OCI-LY7 (cell line): ENCODE measurements at places on chromosomes 1 and 21. TPM values are rescaled to one million over a fixed set of nuclear protein-coding genes. Genes with fewer than 3 reads are reported as not detected.

The CSMD2 gene
- not detected in 2 replicates for total RNA-seq

The OR10J1 gene
- total RNA-seq = not detected in 2 replicates

The F5 gene
- total RNA-seq = not detected in 2 replicates

DNA sequence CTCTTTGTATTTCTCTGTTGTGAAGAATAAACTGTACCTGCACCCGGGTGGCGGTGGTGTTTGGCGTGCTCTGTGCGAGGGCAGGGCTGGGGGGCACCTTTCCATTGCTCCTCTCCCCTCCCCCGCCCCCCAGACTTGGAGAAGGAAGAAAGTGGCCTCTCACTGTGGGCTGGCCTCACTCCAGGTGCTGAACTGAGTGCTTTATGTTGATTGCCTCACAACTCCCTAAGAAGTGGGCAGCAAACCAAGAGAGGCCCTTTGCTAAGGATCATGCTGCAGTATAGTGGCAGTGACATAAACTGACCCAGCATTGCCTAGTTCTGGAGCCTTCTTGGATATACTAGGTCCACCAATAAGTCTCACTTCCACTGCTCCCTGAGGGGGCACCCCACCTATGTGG, 20.2 kb downstream of the A3GALT2 start:
- no peak for DNase-seq

DNA sequence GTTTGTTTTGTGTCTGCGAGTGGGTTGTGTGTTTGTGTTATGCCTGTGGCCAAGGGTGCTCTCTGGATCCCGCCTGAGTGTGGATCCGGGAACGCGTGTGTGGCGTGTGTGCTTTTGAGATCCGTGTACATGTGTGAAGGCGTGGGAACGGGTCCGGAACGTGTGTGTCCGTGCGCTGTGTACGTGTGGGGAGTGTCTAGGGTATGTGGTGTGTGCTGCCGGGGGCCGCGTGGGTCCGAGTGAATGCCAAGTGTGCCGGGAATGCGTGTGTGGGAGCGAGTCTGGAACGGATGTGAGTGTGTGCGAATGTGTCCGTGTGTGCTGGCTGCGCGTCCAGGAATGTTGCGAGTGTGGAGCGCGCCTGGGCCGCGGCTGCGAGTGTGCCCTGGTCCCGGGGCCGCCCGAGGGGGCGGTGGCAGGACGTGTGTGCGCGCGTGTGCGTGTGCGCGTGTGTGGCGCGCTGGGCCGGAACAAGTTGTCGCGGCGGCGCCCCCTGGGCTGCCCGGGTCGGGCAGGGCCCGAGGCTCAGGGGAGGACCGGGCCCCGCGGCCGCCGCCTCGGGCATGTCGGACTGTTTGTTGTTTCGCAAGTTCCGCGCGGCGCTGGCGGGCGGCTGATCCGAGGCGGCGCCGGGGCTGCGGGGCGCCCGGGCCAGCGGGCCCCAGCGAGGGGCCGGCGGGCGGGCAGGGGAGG, 953 bp downstream of the PTPRU start:
- no peak for DNase-seq

DNA sequence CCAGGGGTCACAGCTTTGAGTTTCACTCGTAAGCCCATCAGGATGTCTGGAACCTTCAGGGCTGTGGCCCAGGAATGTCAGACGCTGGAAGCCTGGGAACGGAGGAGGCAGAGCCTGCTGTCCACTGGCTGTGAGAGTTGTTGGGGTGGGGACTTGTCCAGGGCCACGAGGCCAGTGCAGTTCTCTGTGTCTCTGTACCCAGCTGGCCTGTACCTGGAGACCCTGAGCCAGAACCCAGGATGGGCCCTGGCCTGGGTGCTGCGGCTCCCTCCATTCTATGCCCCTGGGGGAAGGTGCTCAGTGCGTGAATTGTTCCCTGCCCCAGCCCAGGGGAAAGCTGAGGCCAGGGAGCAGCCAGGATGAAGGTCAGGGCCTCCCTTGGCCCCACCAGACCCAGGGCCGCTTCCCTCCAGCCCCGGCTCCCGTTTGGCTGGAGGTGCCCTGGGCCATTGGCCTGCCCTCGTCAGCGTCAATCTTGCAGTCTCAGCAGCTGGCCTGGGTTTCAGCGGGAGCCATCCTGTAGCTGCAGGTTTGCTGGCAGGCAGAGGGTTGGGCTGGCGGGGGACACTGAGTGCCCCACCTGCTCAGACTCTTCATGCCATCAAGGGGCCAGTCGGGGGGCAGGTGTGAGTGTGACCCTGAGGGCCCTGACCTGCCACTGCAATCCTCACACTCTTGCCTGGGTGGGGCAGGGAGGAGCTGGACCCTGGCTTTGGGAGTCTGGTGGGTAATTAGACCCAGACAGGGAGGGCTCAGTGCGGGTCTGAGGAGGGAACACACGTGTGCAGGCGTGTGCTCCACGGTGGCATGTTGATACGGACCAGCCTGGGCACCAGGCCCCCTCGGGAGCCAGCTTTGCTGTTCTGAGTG, 724 bp upstream of the CALML6 start:
- DNase-seq = no peak

DNA sequence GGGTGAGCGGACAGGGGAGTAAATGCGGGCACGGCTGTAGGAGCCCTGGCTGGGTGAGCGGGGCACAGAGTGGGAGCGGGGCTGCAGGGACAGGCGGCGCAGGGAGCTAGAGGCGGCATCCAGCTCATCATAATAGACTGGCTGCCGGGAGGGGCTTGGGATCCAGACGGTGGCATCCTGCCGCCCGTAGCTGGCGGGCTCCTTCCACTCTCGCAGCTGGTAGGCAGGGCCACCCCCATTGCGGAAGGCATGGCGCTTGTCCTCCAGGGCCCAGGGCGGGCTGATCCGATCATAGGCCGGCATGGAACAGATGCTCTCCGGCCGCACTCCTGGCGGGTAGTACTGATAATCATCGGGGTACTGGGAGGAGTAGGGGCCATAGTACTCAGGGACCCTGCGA, 43.7 kb upstream of the GOLT1A start:
- DNase-seq = no peak
